ENCODE measurements at places on chromosomes 4 and X. TPM values are rescaled to one million over a fixed set of nuclear protein-coding genes. Genes with fewer than 3 reads are reported as not detected.

The GRID2 gene
- total RNA-seq, result 40.8 TPM

The AFAP1 gene
- total RNA-seq, result 37.8 TPM

The SNCA gene
- total RNA-seq, result 63.6 TPM

The ASMT gene
- 0.33 TPM for total RNA-seq

The SYN1 gene
- total RNA-seq, result 37.2 TPM

The DMRTC1 gene
- total RNA-seq, result 0.55 TPM

The ZFP42 gene
- 0.55 TPM for total RNA-seq

The RBM47 gene
- total RNA-seq, result 6.0 TPM

The GASK1B gene
- 87.0 TPM for total RNA-seq

The AMER1 gene
- total RNA-seq, result 11.4 TPM

GRCh38 chrX:8139716-8140115, 31.4 kb downstream of the VCX2 start:
- DNase-seq, result no peak

DNA sequence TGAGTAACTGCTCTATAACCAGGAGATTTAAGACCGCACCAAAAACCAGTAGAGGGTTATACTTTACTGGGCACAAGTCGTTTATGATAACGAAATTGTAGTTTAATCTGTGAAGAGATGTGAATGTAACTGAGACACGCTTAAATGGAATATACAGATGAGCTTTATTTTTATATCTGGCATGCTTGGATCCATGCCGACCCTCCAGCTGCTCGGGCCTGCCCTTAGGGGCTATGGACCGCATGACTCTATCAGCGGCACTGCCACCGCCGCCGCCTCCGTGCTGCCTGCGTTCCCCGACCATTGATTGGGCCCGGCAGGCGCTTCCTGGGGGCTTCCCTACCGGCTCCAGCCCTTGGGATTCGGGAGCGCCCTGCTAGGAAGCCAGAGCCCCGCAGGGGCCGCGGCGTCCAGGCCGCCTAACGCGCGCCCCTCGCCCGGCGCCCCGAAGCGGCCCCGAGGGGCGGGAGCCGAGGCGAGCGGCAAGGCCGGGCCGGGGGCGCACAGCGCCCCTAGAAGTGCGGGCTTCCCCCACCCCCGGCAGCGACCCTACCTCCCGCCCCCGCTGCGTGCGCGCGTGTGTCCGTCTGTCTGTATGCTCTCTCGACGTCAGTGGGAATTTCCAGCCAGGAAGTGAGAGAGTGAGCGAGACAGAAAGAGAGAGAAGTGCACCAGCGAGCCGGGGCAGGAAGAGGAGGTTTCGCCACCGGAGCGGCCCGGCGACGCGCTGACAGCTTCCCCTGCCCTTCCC, at the start of gene NFKB1:
NFKB1 (plus strand) TSS at position 664 of the 751 bp plus-strand sequence. CDS start 24,160 bp downstream, outside the sequence.
- peak; percentile 63 for DNase-seq

- no peak for DNase-seq
Measured at GRCh38 chr4:159429693-159430035, 326.8 kb downstream of the RAPGEF2 start.

DNA sequence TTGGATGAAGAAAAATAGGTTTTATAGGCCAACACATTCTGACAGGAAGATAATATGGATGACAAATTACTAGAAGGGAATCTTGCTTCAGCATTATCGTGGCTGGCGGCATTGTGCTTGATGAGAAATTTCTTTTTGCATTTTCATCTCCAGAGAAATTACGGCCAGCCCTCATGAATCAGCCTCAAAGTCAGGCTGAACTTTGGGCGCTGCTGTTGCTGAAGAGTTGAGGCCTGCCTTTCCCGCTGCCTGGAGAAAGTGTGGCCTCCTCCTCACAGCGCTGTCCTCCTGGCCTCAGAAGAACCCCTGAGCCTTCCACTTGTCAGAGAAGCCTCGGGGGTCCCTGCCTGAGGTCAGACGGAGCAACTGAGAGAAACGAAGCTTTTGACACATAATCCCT, 272.4 kb upstream of the KCNIP4 start:
- no peak for DNase-seq

- no peak for DNase-seq
Measured at GRCh38 chrX:129749069-129749468, 10.3 kb downstream of the XPNPEP2 start.

DNA sequence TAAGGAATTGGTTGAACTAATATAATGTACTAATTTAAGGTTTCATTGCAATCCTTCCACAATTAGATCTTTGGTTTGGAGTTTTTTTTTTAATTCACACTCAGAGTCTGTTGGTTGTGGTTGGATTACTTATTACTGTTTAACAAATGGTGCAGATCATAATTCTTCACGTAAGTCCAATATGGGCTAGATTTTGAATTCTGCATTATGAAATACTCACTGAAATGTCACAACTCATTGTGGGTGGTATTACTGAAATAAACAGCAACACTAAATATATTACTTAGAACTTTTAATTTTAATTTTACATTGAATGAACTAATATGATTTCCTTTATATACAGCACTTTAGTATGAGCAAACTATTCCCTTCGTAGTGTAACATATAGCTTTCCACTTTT, 94.2 kb upstream of the MYOZ2 start:
- no peak for DNase-seq

DNA sequence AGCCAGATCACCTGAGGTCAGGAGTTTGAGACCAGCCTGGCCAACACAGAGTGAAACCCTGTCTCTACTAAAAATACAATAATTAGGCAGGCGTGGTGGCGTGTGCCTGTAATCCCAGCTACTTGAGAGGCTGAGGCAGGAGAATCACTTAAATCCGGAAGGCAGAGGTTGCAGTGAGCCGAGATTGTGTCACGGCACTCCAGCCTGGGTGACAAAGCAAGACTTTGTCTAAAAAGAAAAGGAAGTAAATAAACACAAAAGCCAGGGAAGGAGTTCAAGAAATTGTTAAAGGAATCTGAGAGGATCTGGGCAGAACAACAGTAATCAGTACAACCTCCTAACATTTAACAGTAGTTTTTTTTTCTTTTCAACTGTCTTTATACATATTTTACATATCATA, 48.7 kb upstream of the ARHGEF6 start:
- no peak for DNase-seq

GRCh38 chr4:87077914-87078585, 142.4 kb downstream of the KLHL8 start:
- DNase-seq, result no peak

DNA sequence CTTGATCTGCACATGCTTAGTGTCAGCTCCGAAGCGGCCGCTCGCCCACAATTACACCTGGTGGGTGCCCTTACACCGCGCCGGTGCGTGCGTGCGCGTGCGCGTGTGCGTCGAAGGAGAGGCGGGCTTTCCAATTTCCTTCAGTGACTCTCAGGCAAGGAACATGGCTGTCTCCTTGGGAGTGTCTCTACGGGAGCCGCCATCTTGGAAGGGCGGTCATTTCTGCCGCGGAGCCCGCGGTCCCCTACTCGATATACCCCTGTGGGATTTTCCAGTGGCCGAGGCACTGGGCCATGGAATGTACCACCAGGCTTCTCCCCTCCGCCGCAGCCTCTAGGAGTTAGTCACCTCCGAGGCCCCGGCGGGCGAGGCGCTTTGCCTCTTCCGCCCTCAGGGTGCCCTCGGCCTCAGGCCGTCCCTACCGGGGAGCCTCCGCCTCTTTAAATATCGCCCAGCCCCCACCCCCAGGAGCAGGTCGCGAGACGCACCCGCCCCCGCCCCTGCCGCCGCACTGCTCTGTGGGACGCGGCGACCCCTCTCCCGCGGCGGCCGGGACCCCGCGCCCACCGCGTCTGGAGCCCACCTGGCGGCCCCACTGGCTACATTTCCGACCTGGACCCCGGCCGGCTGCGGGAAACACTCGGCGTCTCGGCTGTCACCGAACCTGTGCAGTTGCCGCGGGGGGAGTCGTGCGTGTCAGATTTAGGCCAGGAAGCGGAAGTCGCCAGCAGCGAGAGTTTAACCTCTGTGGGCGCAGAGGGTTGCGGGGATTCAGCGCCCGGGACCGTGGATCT, at the start of gene ZNF41:
ZNF41 (minus strand) TSS at position 711 of the 794 bp plus-strand sequence. CDS start 15,741 bp downstream, outside the sequence.
- DNase-seq, result peak; percentile 71

GRCh38 chrX:64204701-64205440, 637 bp downstream of the AMER1 start:
- peak; percentile 2 for DNase-seq

Measured in spinal cord (tissue), 10 donors.